Stimulated activated CD4-positive, alpha-beta T cell treated with anti-CD3 and anti-CD28 coated beads, Interleukin-15, amount 100 ng/mL, for 1 hour (primary cell): ENCODE measurements at places on chromosomes 4 and X.
A peak's percentile ranks its signal among the peaks of the same experiment; 100 is the strongest.

- no peak for DNase-seq
These were observed 173.4 kb upstream of the JADE1 start for GRCh38 chr4:128635955-128636560.

DNA sequence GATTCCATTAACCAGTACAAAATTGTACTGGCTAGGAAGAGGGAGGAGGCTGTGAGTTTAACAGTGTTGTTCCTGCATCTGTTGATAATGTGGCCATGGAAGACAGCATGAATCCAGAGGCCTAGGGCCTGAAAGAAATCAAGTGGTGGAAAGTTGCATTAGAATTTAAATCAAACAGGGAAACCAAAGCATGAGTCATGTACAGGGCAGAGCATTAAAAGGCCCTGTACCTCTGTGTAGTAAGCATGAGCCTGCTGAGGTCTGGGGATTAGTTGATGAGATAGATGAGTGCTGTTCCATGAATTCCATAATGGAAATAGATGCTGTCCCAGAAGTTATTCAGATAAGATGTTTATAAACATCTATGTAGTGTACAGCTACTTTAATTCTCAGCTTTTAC is 58.3 kb downstream of the MID1IP1 start:
- no peak for DNase-seq

- DNase-seq = no peak
These were observed 82.5 kb downstream of the HS6ST2 start for GRCh38 chrX:132875650-132876522.

DNA sequence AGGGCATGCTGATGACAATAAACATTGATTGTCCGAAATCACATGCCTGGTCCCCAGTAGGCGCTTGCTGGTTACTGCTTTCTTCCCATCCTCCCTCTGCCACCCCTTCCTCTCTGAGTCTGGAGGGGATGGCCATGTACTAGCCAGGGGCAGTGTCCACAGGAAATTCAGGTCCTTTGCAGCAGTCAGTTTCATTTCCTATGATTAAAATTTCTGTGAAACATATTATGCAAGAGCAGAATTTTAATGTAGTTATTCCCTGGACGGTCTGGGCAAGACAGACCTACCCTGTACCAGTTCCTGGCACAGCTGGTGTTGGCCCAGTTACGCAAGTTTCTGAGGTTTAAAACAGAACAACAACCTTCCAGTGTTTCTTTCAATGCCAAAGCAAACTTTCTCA is 28.2 kb upstream of the TLR2 start:
- no peak for DNase-seq

GRCh38 chrX:103414561-103414960 is 38.2 kb downstream of the BEX3 start:
- no peak for DNase-seq

DNA sequence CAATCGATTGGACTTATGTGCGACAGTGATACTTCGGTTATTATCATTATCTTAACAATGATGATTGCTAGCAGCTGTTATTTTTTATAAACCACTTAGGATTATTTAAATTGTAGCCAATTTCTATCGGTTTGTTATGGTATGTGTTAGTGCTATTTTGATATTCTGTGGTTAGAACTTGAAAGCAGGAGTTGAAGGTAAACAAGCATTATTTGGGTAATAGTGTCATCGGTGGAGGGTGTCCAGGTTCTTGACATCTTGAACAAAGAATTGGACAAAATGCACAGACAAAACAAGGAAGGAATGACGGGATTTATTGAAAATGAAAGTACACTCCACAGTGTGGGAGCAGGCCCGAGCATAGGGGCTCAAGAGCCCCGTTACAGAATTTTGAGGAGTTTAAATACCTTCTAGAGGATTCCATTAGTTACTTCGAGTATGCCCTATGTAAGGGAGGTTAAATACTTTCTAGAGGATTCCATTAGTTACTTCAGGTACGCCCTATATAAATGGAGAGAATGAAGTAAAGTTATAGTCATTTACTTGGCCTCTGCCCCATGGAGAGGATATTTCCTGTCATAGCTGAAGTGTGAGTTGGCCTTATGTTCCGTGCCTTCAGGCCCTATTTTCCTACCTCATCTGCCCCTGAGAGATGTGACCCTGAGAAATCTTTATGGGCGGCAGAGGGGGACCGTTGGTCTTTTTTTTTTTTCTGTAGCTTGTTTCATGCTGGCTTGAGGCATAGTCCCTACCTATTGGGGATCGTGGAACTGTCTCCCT is 13.1 kb downstream of the MOB1B start:
- no peak for DNase-seq

- DNase-seq = no peak
These were observed 89.3 kb upstream of the MAML3 start for GRCh38 chr4:140243278-140243753.

DNA sequence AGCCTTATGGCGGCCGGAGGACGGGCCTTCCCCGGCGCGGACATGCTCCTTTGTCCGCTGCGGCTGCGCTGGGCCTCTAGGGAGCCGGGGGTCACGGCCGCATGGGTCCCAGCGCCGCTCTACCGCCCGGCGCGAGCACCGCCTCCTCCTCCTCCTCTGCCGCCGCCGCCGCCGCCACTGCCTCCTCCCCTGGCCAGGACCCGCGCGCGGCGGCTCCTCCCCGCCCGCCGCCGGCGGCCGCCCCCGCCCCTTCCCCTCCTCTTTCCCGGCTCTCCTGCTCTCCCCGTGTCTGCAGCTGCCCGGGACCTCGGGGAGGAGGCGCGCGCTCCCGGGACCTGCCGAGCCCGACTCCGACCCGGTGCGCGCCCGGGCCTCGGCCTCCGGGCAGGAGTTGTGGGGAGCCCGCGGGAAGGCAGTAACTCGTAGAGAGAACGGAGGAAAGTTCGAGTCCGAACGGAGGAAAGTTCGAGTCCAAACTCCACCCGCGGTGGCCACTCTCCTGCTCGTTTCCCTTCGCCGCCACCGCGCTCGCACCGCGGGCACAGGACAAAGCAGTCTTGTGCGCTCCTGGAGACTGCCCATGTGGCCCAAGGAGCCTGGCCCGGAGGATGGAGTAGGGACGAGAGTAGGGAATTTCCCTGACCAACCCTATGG is at the start of gene ADGRA3:
Gene ADGRA3 (minus strand): TSS at position 179 of the 654 bp plus-strand sequence. CDS start 282 bp downstream, outside the sequence.
- DNase-seq = peak; percentile 44

GRCh38 chrX:41475191-41475590 is 28.0 kb downstream of the NYX start:
- no peak for DNase-seq

- no peak for DNase-seq
These were observed 222.8 kb downstream of the TENM3 start for GRCh38 chr4:182465979-182466378.

DNA sequence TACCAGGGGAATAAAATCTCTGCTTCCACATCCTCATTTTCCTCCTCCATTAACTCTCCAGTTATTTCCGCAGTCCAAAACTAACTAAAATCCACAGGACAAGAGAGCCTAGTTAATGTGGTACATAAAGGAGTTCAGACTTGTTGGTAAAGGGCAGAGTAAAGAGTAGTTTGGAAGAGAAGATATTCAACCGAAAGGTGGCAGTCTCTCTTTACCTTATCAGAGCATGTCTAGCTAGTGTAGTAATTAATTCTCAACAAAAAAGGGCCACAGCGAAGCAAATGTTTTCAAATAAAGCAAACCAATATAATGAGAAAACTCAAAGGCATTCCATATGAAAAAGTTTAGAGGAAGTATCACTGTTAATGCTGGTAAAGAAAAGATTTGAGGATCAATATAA is 286.5 kb downstream of the GLUD2 start:
- no peak for DNase-seq

- no peak for DNase-seq
These were observed 243.8 kb downstream of the THOC2 start for GRCh38 chrX:123489011-123489410.

DNA sequence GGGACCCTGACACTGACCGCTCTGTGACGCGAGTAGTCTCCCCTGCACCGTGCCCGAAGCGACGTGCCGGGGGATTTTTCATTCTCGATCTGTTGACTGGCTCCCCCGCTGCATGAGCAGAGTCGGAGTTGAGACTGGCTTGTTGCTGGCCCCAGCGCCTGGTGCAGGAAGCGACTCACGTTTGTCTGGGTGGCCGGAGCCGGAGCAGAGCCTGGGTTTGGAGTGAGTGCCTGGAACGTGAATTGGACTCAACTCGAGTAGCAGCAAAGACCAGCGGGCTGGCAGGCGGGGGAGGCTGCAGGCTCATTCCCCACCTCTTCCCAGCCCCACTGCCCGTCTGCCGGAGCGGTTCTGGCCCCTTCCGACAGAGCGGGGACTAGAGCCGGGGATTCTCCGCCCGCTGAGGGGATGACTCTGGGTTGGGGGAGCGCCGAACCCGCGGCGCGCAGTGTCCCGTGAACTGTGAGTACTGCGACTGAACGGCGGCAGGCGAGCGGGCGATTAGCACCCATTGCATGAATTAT is 554 bp downstream of the PCDH7 start:
- no peak for DNase-seq

DNA sequence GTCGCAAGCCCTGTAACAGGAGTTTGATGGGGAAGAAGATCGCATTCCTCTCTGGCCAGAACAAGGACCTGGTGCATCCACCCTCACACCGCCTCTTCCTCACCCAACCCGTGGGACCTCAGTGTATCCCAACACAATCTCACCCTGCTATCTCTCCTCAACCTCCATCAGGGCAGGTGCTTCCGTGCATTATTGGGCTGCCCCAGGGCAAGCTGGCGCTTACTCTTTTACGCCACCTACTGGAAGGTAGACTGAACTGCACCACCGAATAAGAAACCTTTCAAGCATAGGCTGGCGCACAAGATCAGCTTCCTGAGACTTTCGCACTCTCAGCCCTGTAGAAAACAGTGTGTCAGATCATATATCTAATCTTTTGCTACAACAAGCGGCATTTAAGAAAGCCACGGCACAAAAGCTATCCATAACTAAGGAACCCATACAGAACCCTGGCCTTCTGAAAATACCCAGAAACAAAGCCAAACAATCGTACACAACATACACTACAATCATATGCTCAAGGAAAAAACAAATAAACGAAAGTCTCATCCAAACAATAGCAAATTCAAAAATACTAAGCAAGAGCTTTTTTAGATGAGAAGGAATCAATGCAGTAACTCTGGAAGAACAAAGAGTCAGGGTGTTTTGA is 209.3 kb downstream of the UGT8 start:
- no peak for DNase-seq

GRCh38 chrX:35919536-35920309 is at the start of gene CFAP47:
TSS of gene CFAP47 (plus strand) at chrX:35919734. CDS start at chrX:35919800, 66 bp downstream.
- DNase-seq = no peak

DNA sequence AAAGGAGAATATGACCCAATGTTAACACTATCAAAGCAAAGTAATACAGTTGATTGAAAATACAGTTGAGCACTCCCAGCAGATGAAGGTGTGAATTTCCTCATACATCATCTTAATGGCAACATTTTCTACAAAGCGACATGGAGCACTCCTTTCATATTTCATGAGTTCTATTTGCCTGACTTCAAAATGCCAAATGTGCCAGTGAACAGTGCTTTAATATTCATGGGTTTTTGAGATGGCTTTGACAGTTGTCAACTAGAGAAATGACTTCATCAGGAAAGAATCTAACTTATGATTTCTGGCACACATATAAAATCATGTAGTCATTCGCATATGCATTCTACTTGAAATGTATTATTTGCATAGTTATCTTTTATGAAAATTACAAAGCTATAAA is 222.4 kb downstream of the GALNTL6 start:
- DNase-seq = no peak

DNA sequence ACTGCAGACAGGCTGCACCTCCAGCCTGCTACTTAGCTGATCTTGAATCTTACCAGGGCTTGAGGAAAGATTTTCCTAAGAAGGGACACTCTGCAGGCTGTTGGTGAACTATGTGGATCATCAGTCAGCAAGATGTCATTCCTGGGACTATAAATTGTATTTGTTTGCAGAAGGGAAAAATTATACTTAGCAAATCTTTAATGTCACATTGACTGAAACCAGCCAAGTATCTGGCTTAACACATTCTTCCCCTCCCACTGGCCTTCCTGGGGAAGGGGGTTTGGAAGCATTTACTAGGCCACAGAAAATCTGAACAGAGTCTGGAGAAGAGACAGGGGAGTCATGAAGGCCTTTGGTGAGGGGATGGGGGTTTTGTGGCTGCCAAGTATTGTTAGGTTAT is 156.7 kb upstream of the EOLA2 start:
- no peak for DNase-seq

- no peak for DNase-seq
These were observed 39.8 kb downstream of the SHISA3 start for GRCh38 chr4:42436928-42437565.

DNA sequence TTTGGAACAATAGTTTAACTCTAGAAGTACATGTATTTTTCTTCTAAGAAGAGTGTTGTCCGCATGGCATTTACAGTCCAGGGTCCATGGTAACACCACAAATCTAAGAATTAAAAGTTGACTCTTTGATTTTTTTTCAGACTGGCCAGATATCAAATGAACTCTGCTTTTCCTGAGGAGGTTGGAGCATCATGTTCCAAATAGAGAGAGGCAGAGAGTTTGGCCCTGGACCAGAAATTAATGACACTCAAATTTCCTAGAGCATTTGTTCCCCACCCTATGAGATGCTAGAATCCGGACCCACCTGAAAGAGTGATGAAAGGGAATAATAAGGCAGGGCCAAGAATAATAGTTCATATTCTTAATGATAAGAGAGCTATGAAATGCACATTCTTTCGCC is 47.0 kb upstream of the NAP1L5 start:
- DNase-seq = no peak

DNA sequence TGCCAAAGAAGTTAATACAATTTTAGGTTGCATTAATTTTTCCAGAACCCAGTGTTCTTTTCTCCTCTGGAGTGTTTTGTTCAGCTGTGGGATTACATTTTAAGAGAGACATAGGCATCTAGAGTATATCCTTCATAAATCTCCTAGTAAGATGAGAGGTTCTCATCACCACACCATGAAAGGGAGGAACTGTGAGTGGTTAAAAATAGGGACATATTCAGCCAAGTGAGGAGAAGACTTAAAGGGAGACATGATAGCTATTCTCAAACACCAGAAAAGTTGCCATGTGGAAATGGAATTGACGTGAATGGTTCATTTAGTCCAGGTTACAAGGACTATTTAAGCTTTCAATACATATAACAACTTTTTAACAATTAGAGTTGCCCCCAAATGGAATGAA is 6.5 kb upstream of the MRPL1 start:
- DNase-seq = no peak

DNA sequence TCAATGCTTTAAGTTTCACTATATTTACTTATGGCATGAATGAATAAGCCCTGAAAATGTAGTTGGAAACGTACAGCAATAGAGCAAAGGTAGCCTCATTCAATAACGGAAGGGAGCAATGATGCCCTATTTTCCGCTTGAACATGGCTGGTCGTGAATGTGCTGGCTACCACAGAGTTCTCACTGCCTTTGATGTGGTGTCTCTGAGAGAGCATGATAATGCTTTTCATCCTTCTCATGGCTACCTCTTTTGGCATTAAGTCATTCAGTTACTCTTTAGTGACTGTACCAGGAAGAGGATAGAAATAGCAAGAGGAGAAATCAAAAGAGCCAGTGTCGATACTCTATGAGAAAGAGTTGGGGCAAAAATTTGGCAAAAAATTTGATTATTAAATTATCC is 308.0 kb downstream of the PPP3CA start:
- no peak for DNase-seq

DNA sequence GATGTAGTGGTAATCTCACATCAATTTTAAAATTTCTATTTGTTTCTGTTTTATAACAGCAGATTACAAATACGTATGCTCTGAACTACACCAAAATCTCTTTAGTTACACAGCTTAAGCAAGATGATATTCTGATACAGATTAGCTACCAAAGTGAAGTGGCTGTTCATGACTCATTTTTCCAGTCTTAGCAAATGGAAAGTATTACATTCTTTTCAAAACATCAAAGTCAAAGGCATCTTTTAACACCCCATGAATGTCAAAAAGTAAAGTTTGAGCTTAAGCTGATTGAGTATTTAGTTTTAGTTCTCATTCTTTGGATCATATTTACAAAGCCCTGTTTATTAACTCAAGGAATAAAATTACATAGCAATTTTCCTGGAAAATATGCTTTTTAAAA is 6.6 kb upstream of the HPGDS start:
- DNase-seq = no peak
